ENCODE measurements at places on chromosomes 5 and 9.

GRCh38 chr5:83095957-83096539 is 18.7 kb downstream of the XRCC4 start:
- peak; percentile 24 for DNase-seq

DNA sequence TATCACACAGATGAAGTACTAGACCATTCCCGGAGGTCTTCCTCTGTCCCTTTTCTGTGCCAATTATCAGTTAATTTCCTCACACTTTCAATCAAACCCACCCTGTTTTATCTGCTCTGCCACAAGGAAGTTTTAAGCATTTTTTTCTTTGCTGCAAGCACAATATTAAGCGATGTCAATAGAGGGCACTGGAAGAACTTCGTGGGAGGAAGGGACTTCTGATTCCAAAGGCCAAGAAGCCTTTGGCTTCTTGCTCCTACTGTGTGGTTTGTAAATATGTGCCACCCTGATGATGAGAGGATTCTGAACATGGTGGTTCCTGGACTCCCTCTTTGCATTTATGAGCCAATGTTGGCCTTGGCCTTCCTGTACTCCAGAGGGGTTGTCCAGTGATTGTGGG is 1712.5 kb upstream of the C9orf72 start:
- no peak for DNase-seq

GRCh38 chr5:34685485-34686165 is 29.5 kb downstream of the RAI14 start:
- DNase-seq: no peak

DNA sequence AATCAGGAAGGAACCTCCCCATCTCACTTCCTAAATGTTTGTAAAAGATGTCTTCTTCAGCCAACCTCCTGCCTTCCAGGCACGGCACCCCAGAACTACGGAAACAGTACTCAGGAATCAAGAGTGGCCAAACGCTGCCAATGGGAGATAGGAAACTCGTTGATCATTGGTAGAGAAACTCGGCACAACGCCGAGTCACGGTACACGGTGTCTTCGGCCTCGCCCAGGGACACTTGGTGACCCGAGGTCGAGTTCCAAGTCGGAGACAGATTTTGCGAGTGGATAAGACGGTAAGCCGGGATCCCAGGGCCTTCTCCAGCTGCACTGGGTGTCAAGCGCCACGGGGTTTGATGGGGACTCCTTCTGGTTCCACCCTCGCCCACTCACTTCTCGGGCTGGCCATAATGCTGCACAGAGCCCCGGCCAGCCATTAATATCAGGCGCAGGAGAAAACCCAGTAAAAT is 343 bp downstream of the KIAA0825 start:
- DNase-seq: no peak

- no peak for DNase-seq
Measured at GRCh38 chr5:167920589-167920988, 370.9 kb upstream of the WWC1 start.

- DNase-seq: no peak
Measured at GRCh38 chr9:21966140-21966851, 27.9 kb downstream of the CDKN2A start.

- no peak for DNase-seq
Measured at GRCh38 chr9:33780276-33780675, 15.1 kb upstream of the PRSS3 start.

DNA sequence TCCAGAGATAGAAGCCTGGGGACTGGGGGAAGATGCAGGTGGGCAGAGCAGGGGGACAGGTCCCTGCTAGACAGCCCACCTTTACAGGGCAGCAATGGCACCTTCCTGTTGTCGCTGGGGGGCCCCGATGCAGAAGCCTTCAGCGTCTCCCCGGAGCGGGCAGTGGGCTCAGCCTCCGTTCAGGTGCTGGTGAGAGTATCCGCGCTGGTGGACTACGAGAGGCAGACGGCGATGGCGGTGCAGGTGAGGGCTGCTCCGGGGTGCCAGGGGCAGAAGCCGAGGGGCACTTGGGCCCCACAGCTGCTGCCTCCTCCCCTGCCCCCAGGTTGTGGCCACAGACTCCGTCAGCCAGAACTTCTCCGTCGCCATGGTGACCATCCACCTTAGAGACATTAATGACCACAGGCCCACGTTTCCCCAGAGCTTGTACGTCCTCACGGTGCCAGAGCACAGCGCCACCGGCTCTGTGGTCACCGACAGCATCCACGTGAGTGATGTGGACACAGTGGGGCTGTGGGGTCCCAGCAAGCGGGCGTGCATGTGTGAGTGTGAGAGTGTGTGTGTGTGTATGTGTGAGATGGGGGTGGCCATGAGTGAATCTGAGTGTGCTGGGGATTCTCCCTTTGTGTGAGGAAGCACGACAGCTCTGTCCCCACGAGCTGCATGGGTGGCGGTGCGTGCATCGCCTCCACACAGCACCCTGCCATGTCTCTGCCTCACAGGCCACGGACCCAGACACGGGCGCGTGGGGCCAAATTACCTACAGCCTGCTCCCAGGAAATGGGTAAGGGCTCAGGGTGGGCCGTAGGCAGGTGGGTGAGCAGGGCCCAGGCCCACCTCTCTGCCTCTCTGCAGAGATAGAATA is 28.4 kb downstream of the CDHR2 start:
- no peak for DNase-seq

DNA sequence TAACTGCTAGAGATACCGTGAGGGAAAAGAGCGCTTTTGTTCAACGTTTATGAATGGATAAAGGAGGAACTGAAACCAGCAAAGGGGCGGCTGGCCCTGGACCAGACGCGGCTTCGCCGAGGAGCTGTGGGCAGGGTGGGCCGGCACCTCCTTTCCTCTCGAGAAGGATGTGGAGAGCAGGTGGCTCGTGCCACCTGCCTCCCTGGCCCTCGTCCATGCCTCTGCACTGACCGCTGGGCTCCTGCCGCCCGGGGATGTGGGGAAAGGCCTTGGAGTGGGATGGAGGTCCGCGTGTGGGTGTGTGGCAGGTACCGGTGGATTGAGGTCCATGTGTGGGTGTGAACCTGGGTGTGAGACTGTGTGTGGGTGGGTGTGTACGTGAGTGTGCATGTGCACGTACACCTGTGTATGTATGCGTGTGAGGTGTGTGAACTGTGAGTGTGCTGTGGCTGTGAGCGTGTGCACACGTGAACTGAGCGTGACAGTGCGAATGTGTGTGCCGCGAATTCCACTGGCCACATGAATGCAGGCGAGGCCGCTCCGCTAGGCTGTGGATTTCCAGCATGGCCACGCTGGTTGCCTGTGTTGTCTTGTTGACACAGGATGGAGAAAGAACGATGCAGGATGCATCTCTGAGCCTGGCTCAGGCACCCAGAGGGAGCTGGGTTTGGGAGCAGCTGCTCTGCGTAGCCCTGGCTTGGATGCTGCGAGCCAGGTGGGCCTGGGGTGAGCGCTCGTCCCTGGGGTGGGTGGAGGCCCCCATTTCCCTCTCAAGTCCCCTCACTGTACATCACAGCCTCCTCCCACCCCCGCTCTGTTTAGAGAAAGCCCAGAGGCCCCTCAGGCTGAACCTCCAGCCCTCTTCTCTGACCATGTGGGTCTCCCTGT is 4.4 kb upstream of the CEP72 start:
- no peak for DNase-seq

DNA sequence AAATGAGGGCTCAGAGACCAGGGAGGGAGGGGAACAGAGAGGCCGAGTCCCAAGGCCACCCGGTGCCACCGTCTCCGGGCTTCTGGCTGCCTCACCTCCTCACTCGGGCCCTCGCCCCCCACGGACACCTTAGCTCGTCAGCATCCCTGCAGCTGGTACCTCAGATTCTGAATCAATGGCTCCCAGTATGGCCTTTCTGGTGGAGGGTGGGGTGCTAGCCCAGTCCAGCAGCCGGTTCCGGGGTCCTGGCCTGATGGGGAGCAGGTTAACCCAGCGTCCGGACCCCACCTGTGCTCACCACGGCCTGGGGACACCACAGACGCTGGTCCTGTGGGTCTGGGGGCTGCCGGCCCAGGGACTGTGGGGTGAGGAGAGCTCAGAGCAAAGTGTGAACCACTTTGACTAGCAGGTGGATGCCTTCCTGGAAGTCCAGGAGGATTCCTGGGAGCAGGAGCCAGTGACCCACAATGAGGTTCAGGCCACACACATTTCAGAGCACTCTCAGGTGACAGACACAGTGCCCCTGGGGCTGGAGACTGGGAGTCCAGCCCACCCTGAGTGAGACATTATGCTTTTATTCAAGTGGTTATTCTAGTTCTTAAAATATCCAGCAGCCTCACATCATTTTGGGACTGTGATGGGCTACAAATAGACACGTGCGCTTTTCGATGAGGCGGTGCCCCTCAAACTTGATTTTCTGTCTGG is 53.3 kb downstream of the AHRR start:
- no peak for DNase-seq

DNA sequence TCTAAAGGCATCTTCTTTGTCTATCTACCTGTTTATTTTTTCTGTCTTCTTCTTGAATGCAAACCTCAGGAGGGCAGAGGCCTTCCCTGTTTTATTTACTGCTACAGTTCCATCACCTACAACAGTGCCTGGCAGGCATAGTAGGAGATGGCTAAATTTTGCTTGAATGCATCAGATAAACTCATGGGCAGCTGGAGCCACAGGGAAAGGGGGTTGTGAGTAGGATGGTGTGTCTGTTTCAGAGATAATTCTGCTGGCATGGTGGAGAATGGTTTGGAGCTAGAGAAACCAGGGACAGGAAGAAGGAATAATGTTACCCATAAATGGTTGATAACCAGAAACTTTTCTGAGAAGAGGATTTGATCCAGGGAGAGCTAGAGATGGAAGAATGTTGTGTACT is 189.8 kb upstream of the BRINP1 start:
- DNase-seq: no peak

DNA sequence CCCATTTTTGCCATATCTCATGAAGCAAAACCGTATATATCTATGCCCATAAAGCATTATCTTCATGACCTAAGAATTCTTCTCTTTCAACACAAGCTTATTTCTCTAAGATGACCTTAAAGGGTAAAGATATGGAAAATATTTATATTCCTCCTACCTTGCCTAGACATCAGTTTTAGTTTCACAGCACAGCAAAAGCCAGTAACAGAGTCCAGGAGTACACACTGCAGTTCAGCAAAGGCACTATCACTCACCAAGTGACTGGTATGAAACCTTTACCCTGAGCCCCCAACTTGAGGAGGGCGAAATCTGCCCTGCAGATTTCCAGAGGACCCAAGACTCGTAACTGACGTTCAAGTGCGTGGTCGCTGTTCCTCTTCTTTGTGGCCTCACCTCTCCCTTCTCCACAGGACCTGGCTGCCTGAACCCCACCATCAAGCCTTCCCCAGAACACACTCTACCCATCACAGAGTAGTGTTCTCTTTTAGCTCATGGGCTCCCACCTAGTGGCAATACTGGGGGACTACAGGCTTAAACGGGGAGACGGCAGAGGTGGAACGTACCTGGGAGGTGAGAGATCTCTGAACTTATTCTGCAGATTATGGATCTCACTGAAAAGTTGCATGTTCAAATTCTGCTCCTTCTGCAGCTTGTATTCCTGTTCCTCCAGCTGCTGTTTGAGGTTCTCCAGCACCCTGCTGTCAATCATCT is 141.0 kb downstream of the CDK5RAP2 start:
- no peak for DNase-seq

DNA sequence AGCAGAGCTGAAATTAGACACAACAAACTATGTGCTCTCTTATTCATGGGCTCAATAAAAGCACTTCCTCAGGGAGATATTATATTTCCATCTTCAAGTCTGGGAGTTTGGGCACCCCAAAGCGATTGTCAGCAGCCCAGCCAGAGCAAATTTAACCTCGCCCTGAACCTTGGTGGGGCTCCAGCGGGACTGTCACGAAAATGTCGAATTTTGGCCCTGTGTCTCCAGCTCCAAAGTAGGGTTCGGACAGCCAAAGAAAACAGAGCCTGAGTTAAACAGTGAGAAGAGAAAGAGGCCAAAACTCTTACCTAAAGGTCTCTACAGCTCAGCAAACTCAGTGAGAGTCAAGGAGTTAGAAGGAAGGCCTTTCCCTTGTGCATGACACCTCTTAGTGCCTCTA is 432.9 kb downstream of the SPATA31D1 start:
- peak; percentile 56 for DNase-seq

Data from smooth muscle cell of the brain vasculature (primary cell).